ENCODE measurements at places on chromosomes 6 and 20. TPM values are rescaled to one million over a fixed set of nuclear protein-coding genes. Genes with fewer than 3 reads are reported as not detected.

DNA sequence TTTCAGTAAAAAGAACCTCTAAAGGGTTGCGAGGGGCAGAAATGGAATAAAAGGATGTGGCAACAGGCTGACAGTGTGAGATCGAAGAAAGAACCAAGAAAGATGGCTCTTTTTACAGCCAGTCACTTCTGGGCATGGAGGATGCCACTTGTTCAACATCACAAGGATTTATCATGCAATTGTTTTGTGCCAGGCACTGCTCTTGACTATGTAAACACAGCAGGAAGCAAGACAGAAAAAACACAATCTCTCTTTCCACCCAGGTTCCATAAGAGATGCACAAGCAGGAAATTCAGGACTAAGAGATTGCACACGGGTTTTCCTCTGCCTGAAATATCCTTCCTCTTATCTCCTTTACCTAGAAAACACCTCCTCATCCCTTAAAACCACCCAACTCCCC is 38.0 kb downstream of the FOXA2 start:
- no peak for DNase-seq

GRCh38 chr6:140107216-140107615 is 732.8 kb upstream of the CITED2 start:
- DNase-seq, result no peak

Gene CYB5R4
- total RNA-seq, result 29.9 TPM

Gene THBS2
- total RNA-seq, result not detected

DNA sequence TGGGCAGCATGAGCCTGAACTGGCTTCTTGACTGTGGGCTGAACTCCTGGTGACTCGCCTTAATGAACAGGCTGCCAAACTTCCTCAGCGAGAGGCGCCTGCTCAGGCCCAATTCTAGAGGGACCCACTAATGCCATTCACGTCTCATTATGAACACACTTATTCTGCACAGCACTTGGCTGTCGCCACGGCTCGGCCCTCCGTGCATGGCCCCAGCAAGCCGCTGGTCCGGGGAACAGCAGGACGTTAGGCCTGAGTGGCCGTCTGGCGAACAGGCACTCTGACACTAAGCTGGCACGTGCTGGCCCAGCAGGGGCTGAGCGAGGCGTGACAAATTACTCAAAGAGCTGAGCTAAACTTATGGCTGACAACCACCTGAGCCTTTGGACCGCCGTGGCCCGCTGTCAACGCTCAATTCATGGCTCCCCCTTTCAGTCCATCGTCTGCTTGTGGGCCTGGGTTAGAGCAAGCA is 45.9 kb downstream of the INSM1 start:
- DNase-seq, result no peak

DNA sequence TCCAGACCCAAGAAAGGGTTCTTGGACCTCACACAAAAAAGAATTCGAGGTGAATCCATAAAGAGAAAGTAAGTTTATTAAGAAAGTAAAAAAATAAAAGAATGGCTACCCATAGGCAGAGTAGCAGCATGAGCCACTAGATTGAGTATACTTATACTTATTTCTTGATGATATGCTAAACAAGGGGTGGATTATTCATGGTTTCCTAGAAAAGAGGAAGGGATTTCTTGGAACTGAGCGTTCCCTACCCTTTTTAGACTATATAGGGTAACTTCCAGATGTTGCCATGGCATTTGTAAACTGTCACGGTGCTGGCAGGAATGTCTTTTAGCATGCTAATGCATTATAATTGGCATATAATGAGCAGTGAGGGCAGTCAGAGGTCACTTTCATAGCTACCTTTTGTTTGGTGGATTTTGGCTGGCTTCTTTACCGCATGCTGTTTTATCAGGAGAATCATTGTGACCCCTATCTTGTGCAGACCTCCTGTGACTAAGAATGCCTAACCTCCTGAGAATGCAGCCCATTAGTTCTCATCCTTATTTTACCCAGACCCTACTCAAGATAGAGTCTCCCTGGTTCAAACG is 44.3 kb downstream of the TENT5A start:
- no peak for DNase-seq

DNA sequence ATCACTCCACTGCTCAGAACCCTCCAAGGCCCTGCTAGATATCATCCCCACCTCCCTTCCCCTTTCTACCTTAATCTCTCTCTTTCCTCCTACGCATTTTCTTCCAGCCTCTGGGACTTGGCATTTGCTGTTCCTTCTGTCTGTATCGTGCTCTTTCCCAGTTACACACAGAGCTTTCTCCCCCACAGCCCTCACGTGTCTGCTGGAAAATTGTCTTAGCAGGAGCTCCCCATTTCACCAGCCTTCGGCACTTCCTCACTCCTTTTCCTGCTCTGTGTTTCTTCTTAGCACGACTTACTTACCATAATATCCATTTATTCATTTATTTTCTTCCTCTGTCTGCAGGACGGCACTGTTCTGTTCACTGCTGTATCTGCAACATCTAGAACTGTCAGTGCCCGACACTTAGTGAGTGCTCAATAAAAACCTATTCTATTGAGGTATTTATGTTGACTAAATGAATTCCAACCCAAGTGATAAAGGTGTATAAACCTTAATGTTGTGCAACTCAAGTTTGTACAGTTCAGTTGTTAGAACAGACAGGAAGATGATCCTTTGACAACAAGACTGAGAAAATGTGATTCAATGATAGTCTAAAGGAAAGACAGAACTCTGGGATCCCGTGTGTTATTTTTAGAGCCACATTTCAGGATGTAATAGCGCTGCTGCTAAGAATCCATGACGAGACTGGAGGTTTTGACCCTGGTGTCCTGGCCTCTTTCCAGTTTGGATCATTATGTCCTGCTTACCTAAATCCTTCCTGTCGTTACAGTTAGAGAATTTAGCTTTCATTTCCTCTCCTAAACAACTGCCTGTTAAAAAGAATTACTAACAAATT is 170.1 kb upstream of the LAMP5 start:
- DNase-seq, result no peak

Gene GHRH
- not detected for total RNA-seq

Gene BNIP5
- total RNA-seq, result not detected

Gene PRSS35
- total RNA-seq, result not detected

GRCh38 chr6:170317718-170318117 is 11.2 kb downstream of the FAM120B start:
- no peak for DNase-seq
